Activated CD4-positive, alpha-beta memory T cell treated with anti-CD3 and anti-CD28 coated beads for 36 hours (primary cell): ENCODE measurements at places on chromosomes 4 and X. TPM values are rescaled to one million over a fixed set of nuclear protein-coding genes. Genes with fewer than 3 reads are reported as not detected.

The TRMT10A gene
- 5.6 TPM for total RNA-seq

DNA sequence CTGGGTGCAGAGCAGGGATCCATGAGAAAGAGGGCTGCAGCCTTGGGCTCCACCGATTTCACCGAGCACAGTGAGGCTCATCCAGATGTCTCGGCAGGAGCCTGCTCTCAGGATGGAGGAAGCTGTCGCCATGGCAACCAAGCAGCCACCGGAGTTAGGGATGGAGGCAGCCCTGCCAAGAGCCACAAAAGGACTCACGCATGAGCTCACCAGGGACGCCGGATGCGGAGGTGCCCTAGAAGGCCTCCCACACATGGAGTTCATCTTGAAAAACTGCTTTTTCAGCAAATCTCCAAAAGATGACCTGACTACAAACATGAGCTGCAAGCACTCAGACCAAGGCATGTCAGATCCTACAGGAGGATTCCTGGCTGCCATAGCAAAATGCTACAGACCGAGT, 90.7 kb downstream of the WFS1 start:
- DNase-seq, result no peak

The ARSD gene
- total RNA-seq, result 1.5 TPM

GRCh38 chr4:69831646-69832325, 28.2 kb downstream of the SULT1E1 start:
- no peak for DNase-seq

The GPRASP3 gene
- total RNA-seq, result 1.3 TPM

The AKAP4 gene
- total RNA-seq, result not detected

GRCh38 chrX:94454159-94454558, 780.2 kb downstream of the FAM133A start:
- DNase-seq, result no peak

DNA sequence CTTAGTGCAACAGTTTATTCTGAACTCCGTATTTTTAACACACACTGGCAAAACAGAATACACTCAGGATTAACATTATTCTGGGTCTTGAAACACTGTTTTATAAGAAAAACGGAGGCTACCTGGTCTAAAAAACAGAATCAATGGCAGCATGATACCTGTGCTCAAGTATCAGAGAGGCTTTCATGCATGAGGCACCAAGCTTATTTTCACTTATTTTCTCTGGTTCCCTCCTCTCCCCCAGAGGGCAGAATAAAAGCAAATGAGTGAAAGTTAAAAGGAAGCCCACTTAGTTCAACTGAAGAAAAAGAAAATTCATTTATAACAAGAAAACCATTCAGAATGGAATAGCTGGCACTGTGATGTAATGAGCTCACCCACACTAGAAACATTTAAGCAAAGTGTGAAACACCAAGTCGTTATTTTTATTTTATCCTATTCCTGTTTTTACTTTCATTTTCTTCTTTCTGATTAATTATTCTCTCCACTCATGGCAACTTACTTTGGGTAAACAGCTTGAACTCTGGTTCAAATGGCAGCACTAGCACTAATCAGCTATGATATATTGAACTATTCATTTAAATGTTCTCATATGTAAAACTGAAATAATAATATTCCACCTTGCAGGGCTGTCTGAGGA, 211.8 kb downstream of the PPP3CA start:
- DNase-seq, result no peak

The ZNF732 gene
- total RNA-seq, result not detected
